ENCODE measurements at places on chromosomes 6 and 20.
A peak's percentile ranks its signal among the peaks of the same experiment; 100 is the strongest.

GRCh38 chr20:25058051-25058846, at the start of gene ACSS1:
Gene ACSS1, minus strand, starts transcription at chr20:25058139. Its CDS starts 37 bp downstream, at chr20:25058102.
- no peak for DNase-seq

DNA sequence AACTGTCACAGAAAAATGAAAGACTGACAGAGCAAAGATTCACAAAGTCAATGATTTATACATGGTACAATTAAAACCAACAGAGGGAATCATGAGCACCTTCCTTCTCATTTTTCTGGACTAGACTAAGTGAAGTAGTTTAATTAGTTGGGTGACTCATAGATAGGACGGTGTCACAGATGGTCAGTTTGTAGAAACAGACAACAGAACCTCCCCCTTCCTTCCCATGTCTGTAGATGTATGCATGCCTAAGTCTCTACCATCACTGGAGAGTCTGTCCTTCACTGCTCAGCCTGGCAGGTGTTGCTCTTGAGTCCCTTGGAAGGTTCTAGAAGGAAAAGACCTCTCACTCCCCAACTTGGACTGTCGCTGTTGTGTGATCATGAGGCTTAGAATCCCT, 75.4 kb upstream of the EEF1E1 start:
- no peak for DNase-seq

GRCh38 chr6:49264496-49264895, 198.6 kb downstream of the MMUT start:
- DNase-seq: no peak

- DNase-seq: peak; percentile 27
Measured at GRCh38 chr6:15207923-15208322, 37.9 kb upstream of the JARID2 start.

DNA sequence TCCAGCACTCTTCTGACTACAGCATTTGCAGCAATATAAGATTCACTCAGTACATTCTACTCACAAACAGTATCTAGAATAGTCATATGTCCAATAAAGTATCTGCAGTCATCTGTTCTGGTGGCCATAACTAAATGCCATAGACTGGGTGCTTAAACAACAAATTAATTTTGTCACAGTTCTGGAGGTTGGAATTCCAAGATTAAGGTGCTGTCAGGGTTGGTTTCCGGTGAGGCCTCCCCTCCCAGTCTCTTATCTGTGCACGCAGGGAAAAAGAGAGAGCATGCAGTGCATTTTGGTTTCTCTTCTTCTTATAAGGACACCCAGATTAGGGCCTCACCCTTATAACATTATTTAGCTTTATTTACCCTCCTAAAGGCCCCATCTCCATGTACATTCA, 21.3 kb upstream of the NUS1 start:
- DNase-seq: no peak

- no peak for DNase-seq
Measured at GRCh38 chr20:57570145-57570850, 9.4 kb downstream of the PCK1 start.

DNA sequence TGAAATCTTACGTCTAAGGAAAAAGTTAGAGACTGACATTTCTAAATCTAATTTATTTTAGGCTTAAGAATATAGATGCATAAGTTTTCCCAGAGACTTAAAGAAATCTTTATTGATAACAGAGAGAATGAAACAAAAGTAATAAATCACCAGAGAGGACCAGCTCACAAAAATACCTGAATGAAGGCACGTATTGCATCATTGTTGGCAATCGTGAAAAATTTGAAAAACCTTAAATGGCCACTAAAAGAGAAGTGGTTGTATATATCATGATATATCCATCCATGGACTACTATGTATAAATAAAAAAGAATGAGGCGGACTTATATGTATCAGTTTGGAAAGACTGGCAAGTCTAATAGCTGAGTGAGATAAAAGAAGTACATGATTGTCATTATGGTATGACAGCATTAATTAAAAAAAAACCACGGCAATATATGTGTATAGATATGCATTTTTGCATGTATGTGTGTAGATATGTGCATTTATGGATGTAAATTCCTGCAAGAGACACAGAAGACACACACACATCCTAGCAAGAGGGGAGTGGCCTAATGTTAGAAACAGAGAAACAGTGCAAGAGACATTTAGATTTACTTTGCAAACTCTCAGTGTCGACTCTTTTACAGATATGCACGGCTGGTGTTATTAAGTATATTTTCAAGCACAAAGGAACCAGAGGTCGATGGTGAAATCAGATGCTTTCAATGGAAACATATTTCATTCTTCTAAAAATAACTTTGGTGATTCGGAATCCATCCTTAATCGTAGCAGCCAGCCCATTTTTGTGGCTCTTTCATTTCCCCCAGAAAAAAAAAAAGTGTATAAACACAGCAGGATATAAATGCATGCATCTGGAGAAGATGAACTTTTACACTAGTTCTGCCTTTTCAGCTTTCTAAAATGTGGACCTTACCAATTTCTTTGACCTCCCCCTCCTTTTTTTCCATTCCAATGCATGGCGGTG, 156.1 kb upstream of the SALL4 start:
- DNase-seq: no peak

DNA sequence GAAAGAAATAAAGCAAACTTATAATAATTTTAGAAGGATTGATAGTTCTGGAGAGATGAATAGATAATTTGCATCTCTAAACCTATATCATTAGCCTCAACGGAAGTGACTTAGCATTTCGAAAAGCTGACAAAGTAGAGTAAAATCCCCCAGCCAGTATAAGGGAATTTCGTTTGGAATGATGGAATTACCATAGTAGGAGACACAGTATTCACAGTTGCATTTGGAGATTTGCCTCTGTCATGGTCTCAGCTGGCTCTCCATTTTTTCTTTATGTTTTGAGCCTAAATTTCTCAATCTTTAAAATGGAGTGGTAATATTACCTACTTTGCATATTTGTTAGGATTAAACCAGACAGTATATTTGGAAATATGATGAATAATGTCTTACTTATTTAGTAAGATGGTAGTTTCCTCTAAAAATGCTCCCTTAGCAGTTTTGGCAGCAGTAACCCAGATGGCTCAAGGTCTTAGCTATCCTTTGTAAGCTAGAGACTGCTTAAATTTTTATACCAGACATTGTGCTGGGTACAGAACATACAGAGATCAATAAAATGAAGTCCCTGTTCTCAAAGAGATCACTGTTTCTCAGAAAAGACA, 58.2 kb downstream of the SMAP1 start:
- DNase-seq: no peak

DNA sequence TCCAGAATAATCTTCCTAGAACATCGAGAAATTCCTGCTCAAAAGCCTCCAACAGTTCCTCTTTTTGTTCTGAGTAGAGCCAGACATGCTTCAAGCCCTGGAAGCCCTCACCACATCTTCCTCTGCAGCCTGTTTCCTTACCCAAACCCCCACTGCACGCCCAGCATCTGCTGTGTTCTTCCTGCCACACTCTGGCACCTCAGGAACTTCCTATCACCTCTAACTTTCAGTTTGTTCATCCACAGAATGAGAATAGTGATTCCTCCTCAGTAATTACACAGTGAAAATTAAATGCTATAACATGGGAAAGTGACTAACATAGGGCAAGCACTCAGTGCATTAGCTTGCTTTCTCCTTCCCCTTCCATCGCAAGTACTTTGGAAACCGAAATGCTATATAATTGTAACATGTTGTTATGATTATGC, 26.3 kb downstream of the C6orf89 start:
- no peak for DNase-seq

Data from skeletal muscle cell (primary cell).